ENCODE measurements at places on chromosomes 6 and 20.
A peak's percentile ranks its signal among the peaks of the same experiment; 100 is the strongest.

DNA sequence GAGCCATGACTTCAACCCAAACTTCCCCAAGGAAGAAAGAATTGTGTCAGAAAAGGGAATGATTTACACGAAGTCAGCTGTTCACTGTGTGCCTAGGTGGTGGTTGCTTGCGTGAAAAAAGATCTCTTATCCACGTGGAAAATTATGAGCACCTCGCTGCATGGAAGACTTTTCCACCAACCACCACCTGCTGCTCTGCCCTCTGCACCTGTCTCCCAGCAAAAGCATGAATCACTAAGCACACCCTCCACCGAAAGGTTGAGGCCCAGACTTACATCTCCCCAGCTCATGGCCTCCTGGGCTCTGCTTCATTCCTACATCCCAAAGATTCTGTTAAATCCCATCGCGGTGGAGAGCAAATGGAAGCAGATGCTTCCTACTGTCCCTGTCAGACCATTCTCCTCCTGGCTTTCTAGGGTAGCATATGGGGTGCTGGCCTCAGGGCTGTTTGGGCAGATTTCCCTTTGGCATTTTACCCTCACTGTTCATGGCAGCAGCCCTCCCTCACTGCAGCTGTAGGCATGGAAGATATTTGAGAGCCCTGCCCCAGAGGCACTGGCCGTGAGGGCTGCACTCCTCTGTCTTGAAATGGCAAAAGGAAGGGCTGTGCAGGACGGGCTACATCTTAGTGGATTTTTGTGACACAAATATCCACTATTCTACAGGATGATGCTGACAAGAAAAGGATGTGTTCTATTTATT is 37.6 kb upstream of the CST5 start:
- DNase-seq, result no peak

GRCh38 chr6:154689493-154690255 is 43.5 kb upstream of the SCAF8 start:
- DNase-seq, result no peak

GRCh38 chr6:158668707-158669103 is 18.9 kb downstream of the SYTL3 start:
- DNase-seq, result peak; percentile 34

- DNase-seq, result no peak
Observed at GRCh38 chr6:125554456-125554855, 195.0 kb upstream of the HEY2 start.

GRCh38 chr20:10846766-10847165 is 173.0 kb upstream of the JAG1 start:
- DNase-seq, result no peak

DNA sequence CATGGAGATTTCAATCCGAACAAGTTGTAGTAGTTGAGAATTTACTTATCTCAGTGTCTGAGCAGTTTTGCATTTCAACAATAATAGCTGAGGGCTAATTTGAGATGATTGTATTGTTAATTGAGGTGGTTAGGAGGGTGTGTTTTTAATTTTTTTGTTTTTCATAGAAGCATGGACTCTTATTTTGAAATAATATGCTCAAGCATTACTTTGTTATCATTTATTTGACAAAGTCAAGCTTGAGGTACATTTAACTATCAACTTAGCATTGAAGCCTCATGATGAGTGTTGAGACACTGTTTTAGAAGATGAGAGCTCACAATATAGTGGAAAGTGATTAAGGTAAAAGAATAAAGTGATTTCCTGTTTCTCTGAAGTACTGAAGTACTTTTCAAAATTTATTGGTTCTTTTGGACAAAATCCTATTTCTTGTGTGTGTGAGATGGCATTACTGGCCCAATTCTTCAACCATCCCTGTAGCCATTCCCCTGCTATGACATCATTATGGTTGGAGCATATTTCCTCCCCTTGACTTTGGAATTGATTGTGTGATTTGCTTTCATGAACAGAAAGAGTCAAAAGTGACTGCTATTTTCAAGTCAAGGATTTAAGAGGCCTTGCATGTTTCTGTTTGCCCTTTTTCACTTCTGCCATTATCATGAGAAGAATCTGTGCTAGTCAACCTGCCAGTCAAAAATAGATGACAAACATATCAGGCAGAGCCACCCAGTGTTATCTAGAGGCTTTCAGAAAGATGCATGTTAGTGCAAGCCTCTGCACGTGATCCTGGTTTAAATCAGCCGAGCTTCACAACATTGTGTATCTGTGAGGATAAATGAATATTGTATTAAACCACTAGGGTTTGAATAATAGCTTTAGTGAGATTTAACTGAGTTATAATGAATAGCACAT is 1112.3 kb upstream of the CITED2 start:
- no peak for DNase-seq

GRCh38 chr6:157763129-157763903 is 59.7 kb upstream of the SNX9 start:
- DNase-seq, result peak; percentile 97

All from endodermal cell (in vitro differentiated cells).